Astrocyte (in vitro differentiated cells and primary cell): ENCODE measurements at places on chromosomes 11 and 22. TPM values are rescaled to one million over a fixed set of nuclear protein-coding genes. Genes with fewer than 3 reads are reported as not detected.

Gene CLCF1
- 17.4 and 17.6 TPM in 2 replicates for total RNA-seq

Gene ARHGEF17
- total RNA-seq = 59.7 and 66.4 TPM in 2 replicates

Gene PPP1CA
- total RNA-seq = 157 and 159 TPM in 2 replicates

Gene SOX6
- 13.2 and 16.3 TPM in 2 replicates for total RNA-seq

Gene PICK1
- 20.7 and 22.9 TPM in 2 replicates for total RNA-seq

Gene KREMEN1
- total RNA-seq = 3.3 and 5.9 TPM in 2 replicates

Gene NUP160
- total RNA-seq = 22.9 and 23.8 TPM in 2 replicates

Gene PRRG4
- total RNA-seq = 0.14 and 0.45 TPM in 2 replicates

Gene SCN3B
- total RNA-seq = 1.9 and 2.3 TPM in 2 replicates
